ENCODE measurements at places on chromosomes 6 and 20.

GRCh38 chr20:36367907-36368799, 62.0 kb downstream of the DLGAP4 start:
- no peak for DNase-seq

DNA sequence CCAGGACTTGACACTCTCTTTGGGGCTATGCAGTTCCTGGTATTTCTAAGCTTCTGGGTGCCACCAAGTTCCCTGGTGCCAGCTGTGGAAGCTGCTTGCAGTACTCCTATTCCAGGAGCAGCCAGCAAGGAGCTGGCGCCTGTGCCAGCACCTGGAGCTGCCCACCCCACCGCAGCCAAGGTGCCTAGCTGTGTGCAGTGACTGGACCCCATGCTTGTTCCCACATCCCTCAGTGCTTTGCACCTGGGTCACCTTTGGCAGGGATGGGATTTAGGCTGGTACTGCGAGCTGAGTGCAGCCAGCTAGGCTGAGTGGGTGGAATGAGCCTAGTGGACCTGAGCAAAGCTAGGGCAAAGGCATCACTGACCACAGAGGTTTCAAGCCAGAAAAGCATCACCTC, 1674.9 kb downstream of the HACE1 start:
- DNase-seq = no peak

GRCh38 chr20:4726710-4727397, 5.1 kb downstream of the PRND start:
- no peak for DNase-seq

- no peak for DNase-seq
Measured at GRCh38 chr6:111589366-111589765, 16.3 kb downstream of the TRAF3IP2 start.

Measured in hepatocyte (in vitro differentiated cells).